Activated CD4-positive, alpha-beta T cell treated with anti-CD3 and anti-CD28 coated beads, Interleukin-2, amount 50 U/mL, for 1 hour (primary cell): ENCODE measurements at places on chromosomes 13 and 19.

- no peak for DNase-seq
Measured at GRCh38 chr13:59340581-59340980, 823.1 kb downstream of the DIAPH3 start.

DNA sequence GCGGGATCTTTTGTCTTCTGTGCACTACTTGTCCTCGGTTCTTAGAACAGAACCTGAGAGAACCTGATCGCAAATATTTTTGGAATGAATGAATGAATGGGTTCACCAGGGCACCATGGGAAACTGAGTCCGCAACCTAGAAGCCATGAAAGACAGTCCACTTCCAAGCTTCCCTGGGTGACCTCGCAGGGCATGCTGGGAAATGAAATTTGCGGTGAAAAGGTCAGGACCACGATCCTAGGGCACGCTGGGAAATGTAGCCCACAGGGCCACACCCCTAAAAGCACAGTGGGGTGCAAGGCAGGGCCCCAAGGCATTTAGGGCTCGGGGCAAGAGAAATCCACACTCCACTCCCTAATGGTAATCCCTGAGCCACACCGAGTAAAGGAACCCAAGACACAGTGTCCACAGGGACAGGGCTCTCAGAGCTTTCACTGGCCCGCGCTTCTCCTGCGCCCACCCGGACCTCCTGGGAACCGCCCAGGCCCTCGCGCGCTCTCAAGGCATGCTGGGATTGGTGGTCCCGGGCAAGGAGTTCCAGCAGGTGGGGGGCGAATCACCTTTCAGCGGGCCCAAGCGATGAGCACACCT lies 1.1 kb upstream of the PPP1R12C start:
- DNase-seq, result no peak

GRCh38 chr19:18170714-18171255 lies 2.8 kb upstream of the IFI30 start:
- DNase-seq, result no peak

DNA sequence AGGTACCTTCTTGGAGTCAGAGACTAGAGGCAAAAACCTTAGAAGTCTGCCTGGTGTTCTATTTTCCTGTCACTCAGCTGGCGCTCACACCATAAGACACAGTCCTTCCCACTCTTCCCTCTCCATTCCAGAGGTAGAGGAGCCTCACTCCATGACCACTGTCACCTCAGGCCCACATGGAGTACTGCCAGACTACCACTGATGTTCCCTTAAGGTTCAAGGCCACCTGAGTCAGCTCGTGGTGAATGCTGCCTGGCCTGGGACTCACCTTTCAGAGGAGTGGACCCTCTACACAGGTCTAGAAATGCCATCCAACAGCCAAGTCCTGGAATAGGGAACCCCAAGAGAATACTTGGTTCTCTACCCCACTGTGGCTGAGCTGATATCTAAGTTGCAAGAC lies 29.9 kb downstream of the RGCC start:
- DNase-seq, result no peak

- DNase-seq, result no peak
Measured at GRCh38 chr19:11843722-11844121, 4.8 kb upstream of the ZNF439 start.

- peak; percentile 22 for DNase-seq
Measured at GRCh38 chr19:3547301-3547731, 8.3 kb downstream of the TEKTIP1 start.

DNA sequence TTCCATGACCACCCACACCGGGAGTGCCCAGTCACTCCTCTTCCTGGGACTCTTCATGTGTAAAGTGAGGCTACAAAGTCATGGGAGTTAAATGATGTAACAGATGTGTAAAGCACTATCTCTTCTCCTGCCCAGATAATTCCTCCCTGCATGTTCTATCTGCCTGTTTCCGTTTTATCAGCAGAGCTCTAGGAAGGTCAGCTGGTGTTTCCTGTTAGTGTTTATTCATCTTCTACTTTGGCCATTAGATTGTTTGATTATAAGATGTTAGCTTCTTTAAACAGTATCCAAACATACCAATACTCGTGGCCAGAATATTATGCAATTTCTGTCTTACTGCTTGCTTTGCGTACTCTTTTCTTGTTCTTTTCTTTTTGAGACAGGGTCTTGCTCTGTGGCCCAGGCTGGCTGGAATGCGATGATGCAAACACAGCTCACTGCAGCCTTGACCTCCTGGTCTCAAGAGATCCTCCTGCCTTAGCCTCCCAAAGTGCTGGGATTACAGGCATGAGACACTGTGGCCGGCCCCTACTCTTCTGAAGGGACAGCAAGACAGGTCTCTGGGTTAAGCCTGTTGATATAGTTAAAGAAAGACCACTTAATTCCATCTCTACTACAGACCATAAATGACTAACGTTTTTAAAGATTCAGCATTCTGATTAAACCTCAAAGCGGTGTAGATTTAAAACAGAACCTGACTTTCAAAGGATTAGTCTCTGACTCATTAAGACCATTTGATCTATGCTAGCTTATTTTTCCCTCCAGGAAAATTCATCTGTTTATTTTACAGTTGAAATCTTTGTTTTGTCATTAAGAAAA lies 97.4 kb upstream of the AKAP11 start:
- no peak for DNase-seq

DNA sequence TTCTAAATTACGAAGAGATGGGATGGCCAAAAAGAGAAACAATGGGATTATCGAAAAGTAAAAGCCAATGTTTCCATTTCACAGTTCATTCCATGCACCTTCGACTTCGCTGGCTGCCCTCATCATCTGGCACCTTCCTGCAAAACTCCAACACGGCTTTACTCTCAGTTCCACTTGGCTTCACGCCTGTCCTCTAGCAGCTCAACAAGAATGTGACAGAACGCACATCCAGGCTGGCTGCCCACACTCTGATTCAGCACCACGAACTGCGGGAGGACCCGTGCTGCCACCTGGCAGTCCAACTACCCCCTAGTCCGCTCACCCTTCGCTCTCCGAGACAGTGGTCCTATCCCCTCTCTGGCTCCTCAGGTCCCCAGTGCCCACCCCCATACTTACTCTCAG lies 11.7 kb downstream of the ATP7B start:
- DNase-seq, result no peak

- DNase-seq, result no peak
Measured at GRCh38 chr13:51912091-51912490, 50.3 kb downstream of the CCDC70 start.

GRCh38 chr19:1808395-1808731 lies 3.7 kb downstream of the ATP8B3 start:
- DNase-seq, result no peak

- DNase-seq, result no peak
Measured at GRCh38 chr19:6710273-6711077, 10.0 kb downstream of the C3 start.

DNA sequence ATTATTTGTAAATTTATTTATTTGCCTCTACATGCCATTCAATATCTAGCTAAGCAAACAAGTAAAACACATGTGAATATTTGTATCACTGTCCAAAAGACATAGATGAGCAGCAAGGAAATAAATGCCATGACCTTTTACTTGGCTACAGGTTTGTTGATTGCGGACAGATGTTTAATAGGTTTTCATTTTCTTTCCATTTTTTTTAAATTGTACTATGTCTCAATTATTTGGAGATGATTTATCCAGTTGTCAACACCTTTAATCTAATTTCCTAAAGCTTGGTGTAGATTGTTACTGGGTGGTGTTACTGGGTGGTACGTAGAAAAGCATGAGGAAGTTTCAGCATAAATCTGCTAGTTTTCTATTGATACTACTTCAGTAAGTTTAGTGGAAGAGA lies 560.6 kb upstream of the SPRY2 start:
- no peak for DNase-seq

DNA sequence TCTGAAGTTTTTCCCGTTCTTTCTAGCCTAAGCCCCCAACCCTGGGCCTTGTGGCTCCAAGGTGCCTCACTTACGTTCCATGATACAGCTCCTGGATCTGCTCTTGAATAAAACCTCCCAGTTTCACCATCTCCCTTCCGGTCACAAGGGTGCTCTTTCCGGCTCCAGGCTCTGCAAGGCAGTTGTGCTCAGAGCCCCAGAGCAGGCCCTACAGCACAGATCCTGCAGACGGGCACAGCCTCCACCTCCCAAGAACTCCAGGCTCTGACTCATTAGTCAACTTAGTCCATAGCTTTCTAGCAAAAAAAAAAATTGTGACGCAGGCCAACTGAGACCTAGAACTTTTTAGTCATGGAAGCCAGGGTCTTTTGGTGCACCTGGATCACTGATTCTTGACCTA lies 33.9 kb upstream of the SLC7A10 start:
- DNase-seq, result no peak

- no peak for DNase-seq
Measured at GRCh38 chr19:21947775-21948174, 63.0 kb downstream of the ZNF208 start.

GRCh38 chr19:14434543-14435319 lies 1.6 kb downstream of the PKN1 start:
- no peak for DNase-seq

DNA sequence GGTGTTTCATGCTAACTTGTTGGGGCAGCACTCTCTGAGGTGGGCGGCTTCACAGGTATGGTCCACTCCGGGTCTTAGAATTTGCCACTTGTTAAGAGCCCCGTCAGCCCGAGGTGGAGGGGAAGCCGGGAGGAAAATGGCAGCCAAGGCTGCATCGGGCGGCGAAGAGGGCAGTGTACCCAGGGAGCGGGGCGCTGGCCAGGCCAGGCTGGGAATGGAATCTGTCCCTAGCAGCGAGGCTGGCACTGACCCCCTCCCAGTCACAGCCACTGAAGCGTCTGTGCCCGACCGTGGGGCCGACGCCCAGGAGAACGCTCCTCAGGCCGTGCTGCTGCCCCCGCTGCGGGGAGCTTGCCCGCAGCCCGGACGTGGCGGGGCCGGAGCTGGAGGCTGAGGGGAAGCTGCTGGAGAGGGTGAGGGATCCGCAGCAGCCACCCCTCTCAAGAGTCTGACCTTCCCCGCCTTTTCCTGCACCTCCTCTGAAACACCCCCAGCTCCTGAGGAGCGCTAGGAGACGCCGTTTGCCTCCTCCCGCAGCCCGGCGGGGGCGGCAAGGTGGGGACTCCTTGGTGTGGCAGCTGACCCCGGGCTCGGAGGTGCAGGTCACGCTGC lies 313.8 kb upstream of the SPRY2 start:
- DNase-seq, result no peak

DNA sequence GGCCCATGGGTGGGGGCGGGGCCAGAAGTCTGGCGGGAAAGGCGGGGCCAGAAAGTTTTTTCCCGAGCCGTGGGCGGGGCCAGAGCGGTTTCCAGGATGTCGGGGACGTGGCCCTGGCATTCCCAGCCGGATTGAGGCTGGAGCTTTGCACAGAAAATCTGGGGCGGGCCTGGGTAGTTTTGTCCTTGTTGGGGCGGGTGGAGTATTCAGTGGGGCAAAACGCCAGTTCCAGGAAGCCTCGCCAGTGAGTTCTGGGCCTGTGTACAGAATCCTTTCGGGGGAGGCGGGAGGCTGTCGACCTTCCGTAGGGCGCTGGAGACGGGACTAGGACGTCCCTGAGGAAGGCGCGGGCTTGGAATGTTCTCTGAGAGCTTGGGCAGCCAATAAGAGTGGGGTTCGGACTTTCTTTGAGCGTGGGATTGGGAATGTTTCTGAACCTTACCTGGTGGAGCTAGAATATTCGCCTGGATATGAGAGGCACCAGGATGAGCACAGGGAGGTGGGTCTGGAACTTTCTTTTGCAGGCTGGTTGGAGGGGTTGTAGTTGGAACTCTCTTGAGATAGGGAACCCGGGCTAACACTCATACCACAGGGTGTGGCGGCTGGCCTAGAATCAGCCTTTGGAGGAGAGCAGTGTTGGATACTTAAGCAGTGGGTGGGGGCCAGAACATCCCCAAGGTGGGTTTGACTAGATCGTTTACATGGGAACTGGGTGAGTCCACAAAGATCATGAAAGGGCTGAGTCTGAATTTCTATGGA lies 1.3 kb downstream of the CCDC9 start:
- no peak for DNase-seq

- no peak for DNase-seq
Measured at GRCh38 chr19:33171222-33171795, 22.8 kb upstream of the LRP3 start.

- DNase-seq, result no peak
Measured at GRCh38 chr19:11227195-11227886, 12.1 kb upstream of the ANGPTL8 start.

DNA sequence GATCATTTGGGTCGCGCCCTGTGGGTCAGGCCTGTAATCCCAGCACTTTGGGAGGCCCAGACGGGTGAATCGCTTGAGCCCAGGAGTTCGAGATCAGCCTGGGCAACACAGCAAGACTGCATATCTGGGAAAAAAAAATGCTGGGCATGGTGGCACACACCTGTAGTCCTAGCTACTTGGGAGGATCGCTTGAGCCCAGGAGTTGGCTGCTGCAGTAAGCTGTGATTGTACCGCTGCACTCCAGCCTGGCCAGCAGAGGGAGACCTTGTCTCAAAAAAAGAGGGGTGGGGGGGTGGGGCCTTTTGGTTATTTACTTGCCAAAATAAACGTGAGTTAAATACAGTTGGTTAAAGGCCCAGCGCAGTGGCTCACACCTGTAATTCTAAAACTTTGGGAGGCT lies 9.8 kb upstream of the ZNF544 start:
- DNase-seq, result peak; percentile 8

DNA sequence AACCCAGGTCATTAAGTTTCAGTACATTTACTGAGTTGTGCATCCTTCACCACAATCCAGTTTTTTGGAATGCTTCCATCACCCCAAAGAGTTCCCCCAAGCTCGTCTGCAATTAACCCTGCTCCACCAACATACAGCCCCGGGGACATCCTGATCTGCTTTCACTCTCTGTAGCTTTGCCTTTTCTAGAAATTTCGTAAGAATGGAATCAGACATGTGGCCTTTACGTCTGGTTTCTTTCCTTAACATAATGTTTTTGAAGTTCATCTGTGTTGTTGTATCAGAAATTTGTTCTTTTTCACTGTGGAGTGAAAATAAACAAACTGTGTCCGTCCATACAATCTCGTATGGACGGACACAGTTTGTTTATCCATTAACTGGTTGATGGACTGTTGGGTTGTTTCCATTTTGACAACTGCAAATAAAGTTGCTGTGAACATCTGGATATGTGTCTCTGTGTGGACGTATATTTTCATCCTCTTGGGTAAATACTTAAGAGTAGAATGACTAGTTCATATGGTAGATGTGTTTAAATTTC lies 2.9 kb downstream of the KLHL26 start:
- DNase-seq, result no peak

GRCh38 chr19:4368128-4368820 lies 24.9 kb downstream of the MPND start:
- no peak for DNase-seq

DNA sequence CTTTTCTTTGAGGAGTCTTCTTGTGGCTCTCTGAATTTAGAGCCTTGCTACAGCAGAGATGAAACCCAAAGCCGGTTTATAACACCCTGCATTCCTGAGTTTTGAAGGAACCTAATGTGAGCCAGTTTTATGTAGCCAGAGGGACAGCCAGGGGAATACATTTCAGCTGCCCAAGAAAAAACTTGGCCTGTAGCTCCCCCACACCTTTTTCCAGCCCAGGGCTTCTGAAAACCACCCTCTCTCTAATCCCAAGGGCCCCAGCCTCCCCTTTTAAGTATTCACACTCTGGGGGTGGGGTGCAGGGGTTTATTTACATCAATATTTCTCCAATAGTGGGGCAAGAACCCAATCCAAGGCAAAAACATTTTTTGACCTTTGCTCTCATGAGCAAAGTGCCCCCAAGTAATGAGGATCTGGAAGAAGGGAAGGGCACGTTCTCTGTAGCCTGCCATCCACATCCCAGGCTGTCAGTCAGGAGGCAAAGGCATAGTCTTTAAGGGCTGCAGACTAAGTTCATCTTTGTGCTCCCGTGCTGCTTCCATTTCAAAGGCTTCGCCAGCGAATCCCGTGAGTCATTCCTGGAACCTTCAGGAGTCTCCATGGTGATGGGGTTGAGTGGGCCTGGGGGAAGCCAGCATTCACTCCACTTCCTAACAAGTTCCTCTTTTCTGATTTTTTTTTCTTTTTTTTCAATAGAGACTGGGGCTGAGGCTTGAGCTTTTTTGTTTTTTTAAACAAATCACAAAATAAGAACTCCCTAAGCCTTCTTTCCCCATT lies 33.2 kb upstream of the MEDAG start:
- no peak for DNase-seq
